ENCODE measurements at places on chromosomes 12 and 14. TPM values are rescaled to one million over a fixed set of nuclear protein-coding genes. Genes with fewer than 3 reads are reported as not detected.
A peak's percentile ranks its signal among the peaks of the same experiment; 100 is the strongest.

DNA sequence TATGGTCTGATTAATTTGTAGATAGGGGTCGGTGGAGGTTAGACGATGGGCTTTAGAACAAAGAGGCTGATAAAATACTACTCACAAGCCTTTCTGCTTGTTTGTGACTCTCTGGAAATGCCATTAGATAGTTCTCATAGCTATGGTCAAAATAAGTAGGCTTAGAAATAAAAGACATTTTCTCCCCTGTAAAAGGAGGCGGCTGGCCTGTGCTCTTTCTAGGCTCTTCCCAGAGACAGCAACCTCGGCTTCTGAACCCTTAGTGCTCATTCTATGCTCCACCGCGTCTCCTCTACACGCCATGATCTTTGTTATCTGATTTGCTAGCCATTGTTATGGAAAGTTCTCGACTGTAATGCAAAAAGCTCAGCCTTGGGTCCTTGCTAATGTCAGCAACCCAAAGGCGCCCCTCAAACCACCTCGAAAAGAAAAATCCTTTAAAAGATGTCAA lies 64.5 kb downstream of the CRADD start:
- DNase-seq, result peak; percentile 32
- H3K27me3 ChIP-seq, result no peaks in the 10 kb centered on the region
- peak overlapping the region; percentile 23 for H3K4me3 ChIP-seq
- no peaks in the 10 kb centered on the region for H3K36me3 ChIP-seq
- peaks cover 12% of the 10 kb centered on the region for H3K4me1 ChIP-seq

DNA sequence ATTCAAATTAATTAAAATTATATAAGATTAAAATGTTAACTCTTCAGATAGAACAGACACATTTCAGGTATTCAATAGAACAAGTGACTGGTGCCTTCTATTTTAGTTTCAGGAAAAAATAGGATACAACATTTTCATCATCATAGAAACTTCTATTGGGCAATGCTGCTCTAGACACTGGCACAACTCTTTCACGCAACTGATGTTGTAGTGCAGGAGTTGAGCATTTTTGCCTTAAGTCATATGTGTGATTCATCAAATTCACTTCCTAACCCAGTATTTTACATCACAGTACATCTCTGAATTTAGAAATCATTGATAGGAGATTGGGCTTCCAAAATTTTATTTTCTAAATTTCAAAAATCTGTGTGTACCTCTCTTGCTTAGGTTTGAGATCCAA lies 215.4 kb upstream of the DIO2 start:
- no peaks in the 10 kb centered on the region for H3K4me1 ChIP-seq
- DNase-seq, result no peak
- no peak overlapping the region for H3K4me3 ChIP-seq
- no peaks in the 10 kb centered on the region for H3K36me3 ChIP-seq
- H3K27ac ChIP-seq, result no peak overlapping the region

DNA sequence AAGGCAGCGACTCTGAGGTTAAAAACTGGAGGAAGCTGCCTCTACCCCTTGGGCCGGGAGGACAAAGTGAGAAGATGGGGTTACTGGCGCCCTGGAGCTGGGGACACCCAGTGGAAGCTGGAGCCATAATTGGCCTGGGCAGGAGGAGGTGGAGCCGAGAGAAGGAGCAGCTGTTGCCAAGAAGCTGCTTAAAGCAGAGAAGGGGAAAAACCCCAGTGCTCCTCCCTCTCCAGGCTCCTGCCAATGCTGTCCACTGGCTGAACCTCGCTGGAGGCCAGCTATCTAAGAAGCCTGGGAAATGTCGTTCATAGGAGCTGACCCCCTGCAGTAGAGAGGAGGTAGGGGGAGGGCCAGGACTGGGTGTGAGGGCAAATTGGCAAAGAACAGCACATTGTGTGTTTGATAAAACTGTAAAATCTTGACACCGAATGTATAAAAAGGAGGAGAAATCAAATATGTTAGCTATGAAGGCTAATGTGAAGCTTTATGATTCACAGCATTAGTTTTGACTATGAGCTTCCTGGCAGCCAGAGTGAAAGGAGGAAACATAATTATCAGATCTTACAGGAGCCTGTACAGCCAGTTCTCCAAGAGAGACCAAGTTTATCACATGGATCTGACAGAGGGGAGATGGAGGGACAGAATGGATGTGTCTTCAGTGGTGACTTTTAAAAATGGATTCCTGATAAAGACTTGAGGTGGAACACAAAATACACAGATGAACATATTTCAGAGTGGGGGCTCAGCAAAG lies 9.5 kb downstream of the HHIPL1 start:
- no peak overlapping the region for H3K4me3 ChIP-seq
- DNase-seq, result peak; percentile 60
- H3K27ac ChIP-seq, result no peak overlapping the region
- peaks cover 7% of the 10 kb centered on the region for H3K27me3 ChIP-seq
- H3K4me1 ChIP-seq, result no peaks in the 10 kb centered on the region
- no peaks in the 10 kb centered on the region for H3K36me3 ChIP-seq

The LRIG3 gene
- 63.9 TPM for total RNA-seq

The SERPINA1 gene
- total RNA-seq, result 5,718 TPM

The CD163 gene
- 5.6 TPM for total RNA-seq

The TMEM30B gene
- total RNA-seq, result 15.8 TPM

Data from hepatocyte (in vitro differentiated cells).